Muscle of leg (tissue), 16 donors: ENCODE measurements at places on chromosomes 1 and 21.
A peak's percentile ranks its signal among the peaks of the same experiment; 100 is the strongest.

- DNase-seq = no peak
- H3K27me3 ChIP-seq = no peaks in the 10 kb centered on the region
- H3K27ac ChIP-seq = no peak overlapping the region
- no peak overlapping the region for H3K4me3 ChIP-seq
- H3K36me3 ChIP-seq = no peaks in the 10 kb centered on the region
These were observed 74.8 kb downstream of the PLD5 start for GRCh38 chr1:242449661-242450060.

DNA sequence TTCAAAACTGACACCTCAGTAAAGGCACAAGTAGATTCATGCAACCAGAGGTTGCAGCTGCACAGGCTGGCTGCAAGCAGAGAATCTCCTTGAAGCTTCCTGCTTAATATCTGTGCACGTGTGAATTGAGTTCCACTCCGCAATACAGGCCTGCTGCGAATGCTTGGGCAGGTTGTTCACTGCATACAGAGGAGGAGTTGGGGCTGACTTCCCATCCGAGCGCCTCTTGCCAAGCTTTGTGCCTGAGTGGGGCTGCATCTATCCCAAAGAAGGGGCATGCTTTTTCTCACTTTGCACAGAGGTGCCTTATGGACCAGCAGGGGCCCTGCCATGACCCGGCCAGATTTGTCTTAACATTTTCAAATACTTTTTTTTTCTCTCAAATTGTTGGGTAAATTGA is 17.9 kb upstream of the PADI1 start:
- peaks cover 3% of the 10 kb centered on the region for H3K27me3 ChIP-seq
- DNase-seq = no peak
- no peak overlapping the region for H3K4me3 ChIP-seq
- no peaks in the 10 kb centered on the region for H3K36me3 ChIP-seq
- H3K27ac ChIP-seq = no peak overlapping the region

DNA sequence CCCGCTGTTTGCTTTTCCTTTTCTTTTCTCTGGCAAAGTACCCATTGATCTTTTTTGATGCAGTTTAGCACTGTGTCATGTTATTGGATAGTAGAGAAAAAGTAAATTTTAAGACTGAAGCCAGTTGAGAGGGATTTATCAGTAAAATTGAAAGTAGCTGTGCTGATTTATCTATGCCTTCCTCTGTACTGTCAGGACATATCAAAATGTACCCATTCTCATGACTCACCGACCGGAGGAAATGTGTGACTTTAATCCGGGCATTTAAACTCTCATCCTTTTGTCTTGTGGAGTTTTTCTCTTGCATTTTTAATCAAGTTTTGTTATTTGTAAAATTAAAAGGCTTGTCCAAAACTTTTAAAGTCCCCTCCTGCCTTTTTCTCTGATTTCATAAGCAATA is 276.6 kb upstream of the FMN2 start:
- no peaks in the 10 kb centered on the region for H3K36me3 ChIP-seq
- no peak overlapping the region for H3K27ac ChIP-seq
- H3K4me3 ChIP-seq = no peak overlapping the region
- H3K27me3 ChIP-seq = no peaks in the 10 kb centered on the region
- DNase-seq = no peak

- no peaks in the 10 kb centered on the region for H3K27me3 ChIP-seq
- H3K27ac ChIP-seq = no peak overlapping the region
- no peak for DNase-seq
- no peak overlapping the region for H3K4me3 ChIP-seq
These were observed 31.8 kb upstream of the PDC start for GRCh38 chr1:186492531-186493291.

DNA sequence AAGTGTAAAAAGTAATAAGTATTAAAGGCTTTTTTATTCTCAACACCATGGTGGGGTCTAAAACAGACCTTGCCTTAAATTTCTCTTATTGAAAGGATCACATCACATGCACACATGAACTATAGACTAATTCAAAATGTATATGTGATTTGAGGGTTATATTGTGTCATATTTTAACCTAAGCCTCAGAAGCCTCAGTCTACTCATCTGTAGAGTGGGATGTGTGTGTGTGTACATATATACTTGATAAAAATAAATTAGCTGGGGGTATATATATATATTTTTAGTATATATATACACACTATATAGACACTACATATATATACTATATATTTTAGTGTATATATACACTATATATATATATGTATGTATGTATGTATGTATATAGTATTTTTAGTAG is 58.8 kb downstream of the KCTD3 start:
- no peak overlapping the region for H3K4me3 ChIP-seq
- no peaks in the 10 kb centered on the region for H3K4me1 ChIP-seq
- no peak overlapping the region for H3K27ac ChIP-seq
- H3K27me3 ChIP-seq = no peaks in the 10 kb centered on the region
- DNase-seq = no peak

GRCh38 chr1:185961664-185962063 is 227.5 kb downstream of the HMCN1 start:
- H3K27ac ChIP-seq = no peak overlapping the region
- no peaks in the 10 kb centered on the region for H3K36me3 ChIP-seq
- H3K27me3 ChIP-seq = no peaks in the 10 kb centered on the region
- peaks cover 6% of the 10 kb centered on the region for H3K4me1 ChIP-seq

- no peaks in the 10 kb centered on the region for H3K36me3 ChIP-seq
- H3K27ac ChIP-seq = no peak overlapping the region
- no peaks in the 10 kb centered on the region for H3K27me3 ChIP-seq
- peaks cover 3% of the 10 kb centered on the region for H3K4me1 ChIP-seq
These were observed 451.0 kb downstream of the TTLL7 start for GRCh38 chr1:83547901-83548300.

DNA sequence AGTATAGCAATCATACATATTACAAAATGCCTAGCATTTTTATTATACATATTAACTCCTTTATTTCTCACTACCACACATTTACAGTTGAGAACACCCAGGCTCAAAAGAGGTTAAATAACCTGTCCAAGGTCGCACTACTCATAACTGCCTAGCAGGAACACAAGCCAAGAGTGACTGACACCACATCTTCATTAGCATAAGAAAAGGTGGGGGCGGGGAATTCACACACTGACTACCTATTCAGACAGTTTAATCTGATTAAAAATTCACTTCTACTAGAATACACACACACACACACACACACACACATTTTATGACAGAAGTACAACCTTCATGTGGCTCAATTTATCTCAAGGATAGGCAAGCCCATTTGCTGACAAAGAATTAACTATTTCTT is 77.8 kb upstream of the CACHD1 start:
- no peaks in the 10 kb centered on the region for H3K4me1 ChIP-seq
- H3K27me3 ChIP-seq = no peaks in the 10 kb centered on the region
- H3K4me3 ChIP-seq = no peak overlapping the region
- DNase-seq = no peak

- no peaks in the 10 kb centered on the region for H3K36me3 ChIP-seq
- peak; percentile 36 for DNase-seq
- no peaks in the 10 kb centered on the region for H3K27me3 ChIP-seq
These were observed 880.2 kb downstream of the LTN1 start for GRCh38 chr21:28112511-28112910.

GRCh38 chr1:21251773-21252471 is 38.3 kb downstream of the ECE1 start:
- no peak overlapping the region for H3K27ac ChIP-seq
- H3K27me3 ChIP-seq = no peaks in the 10 kb centered on the region
- H3K36me3 ChIP-seq = peaks cover 31% of the 10 kb centered on the region
- H3K4me1 ChIP-seq = peaks cover 25% of the 10 kb centered on the region
- H3K4me3 ChIP-seq = no peak overlapping the region
- peak; percentile 91 for DNase-seq

- peak; percentile 20 for DNase-seq
- no peak overlapping the region for H3K27ac ChIP-seq
- H3K4me3 ChIP-seq = no peak overlapping the region
- H3K36me3 ChIP-seq = peaks cover 50% of the 10 kb centered on the region
- H3K4me1 ChIP-seq = no peaks in the 10 kb centered on the region
- H3K27me3 ChIP-seq = no peaks in the 10 kb centered on the region
These were observed 55.7 kb upstream of the EPHA8 start for GRCh38 chr1:22507587-22507986.

DNA sequence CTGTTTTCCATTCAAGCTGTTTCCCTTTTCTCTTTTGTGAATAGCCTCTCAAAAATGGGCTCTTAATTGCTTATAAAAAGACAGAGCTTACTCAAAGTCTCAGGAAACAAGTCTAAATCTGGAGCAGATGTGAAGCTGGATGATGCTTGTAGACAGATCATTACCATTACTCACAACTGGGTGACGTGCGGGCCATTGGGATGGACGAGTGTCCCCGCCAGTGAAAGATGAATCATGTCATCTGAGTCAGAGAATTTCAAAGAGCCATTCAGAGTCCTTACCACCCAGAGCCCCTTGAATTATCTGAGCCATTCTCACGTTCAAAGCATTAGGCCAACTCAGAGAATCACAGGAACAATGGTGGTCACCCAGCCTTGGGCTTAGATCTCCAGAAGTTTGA is 134.6 kb downstream of the HUNK start:
- no peaks in the 10 kb centered on the region for H3K36me3 ChIP-seq
- no peak for DNase-seq
- H3K27me3 ChIP-seq = no peaks in the 10 kb centered on the region

- H3K27ac ChIP-seq = no peak overlapping the region
- no peak for DNase-seq
- H3K4me3 ChIP-seq = no peak overlapping the region
- peaks cover 8% of the 10 kb centered on the region for H3K27me3 ChIP-seq
- no peaks in the 10 kb centered on the region for H3K36me3 ChIP-seq
- H3K4me1 ChIP-seq = no peaks in the 10 kb centered on the region
These were observed 11.8 kb upstream of the ATF3 start for GRCh38 chr1:212596798-212597197.

GRCh38 chr1:80047791-80048190 is 1041.3 kb upstream of the ADGRL4 start:
- no peaks in the 10 kb centered on the region for H3K27me3 ChIP-seq
- H3K36me3 ChIP-seq = no peaks in the 10 kb centered on the region
- peak; percentile 3 for DNase-seq
- H3K4me3 ChIP-seq = no peak overlapping the region
- no peak overlapping the region for H3K27ac ChIP-seq
- H3K4me1 ChIP-seq = no peaks in the 10 kb centered on the region

GRCh38 chr1:221841251-221841982 is 99.5 kb upstream of the DUSP10 start:
- peak overlapping the region; percentile 67 for H3K27ac ChIP-seq
- H3K27me3 ChIP-seq = no peaks in the 10 kb centered on the region
- peak; percentile 95 for DNase-seq
- no peak overlapping the region for H3K4me3 ChIP-seq

DNA sequence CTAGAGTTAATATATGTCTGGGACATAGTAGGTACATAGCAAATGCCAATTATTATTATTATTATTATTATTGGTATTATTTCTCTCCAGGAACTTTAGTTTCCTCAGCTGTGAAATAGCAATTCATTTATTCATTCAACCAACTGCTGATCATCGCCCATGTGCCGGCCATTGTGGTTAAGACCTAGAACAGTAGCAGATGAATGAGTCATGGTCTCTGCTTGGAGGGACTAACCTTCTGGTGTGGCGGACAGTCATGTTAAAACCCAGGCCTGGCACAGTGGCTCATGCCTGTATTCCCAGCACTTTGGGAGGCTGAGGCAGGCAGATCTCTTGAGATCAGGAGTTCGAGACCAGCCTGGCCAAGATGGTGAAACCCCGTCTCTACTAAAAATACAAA is 23.8 kb upstream of the LDLRAP1 start:
- H3K4me1 ChIP-seq = no peaks in the 10 kb centered on the region
- no peaks in the 10 kb centered on the region for H3K36me3 ChIP-seq
- H3K27ac ChIP-seq = no peak overlapping the region
- no peak overlapping the region for H3K4me3 ChIP-seq
- H3K27me3 ChIP-seq = peaks cover 2% of the 10 kb centered on the region

- H3K36me3 ChIP-seq = peaks cover 9% of the 10 kb centered on the region
- DNase-seq = no peak
- no peaks in the 10 kb centered on the region for H3K27me3 ChIP-seq
- H3K27ac ChIP-seq = peak overlapping the region; percentile 66
- no peak overlapping the region for H3K4me3 ChIP-seq
- H3K4me1 ChIP-seq = peaks cover 46% of the 10 kb centered on the region
These were observed 10.0 kb downstream of the KIRREL1 start for GRCh38 chr1:158003406-158003800.

DNA sequence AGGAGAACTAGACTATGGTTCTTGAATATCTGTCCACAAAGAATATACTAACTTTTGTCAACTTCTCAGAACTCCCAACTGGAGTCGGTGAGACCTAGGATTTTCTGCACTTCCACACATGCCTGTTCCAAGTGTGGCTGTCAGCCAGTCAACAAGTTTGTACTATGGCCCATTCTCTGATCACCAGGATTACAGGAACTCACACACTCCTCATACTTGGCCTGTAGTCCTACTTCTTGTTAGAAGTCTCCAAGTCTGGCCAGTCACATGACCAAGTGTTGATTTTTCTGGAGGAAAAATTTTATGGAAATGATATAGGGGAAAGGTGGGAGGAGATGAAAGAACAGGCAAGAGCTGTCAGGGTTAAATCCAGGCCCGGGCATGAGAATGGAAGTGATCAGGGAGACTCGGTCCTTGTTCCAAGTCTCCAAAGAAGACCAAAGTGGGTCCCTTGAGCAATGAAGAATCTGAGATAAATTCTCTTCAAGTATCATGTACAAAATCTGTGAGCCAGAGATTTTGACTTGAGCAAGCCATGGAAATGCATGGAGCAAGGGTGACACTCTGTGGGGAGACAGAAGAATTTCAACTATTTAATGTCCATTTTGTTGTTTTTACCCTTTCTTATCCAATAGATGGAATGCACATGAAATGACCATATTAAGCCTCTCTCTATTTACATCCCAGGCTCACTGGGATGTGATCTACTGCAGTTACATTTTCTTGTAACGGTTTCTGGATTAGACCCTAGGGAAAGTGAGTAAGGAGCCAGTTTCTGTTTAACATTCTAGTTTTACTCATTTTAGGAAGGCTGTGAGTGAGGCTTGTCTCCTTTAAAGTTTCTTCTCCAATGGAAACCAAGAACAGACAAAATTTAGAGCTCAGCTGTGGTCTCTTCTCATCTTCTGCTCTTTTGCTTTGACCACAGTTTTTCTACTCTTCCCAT is 320.9 kb downstream of the ASTN1 start:
- H3K36me3 ChIP-seq = no peaks in the 10 kb centered on the region
- no peak overlapping the region for H3K4me3 ChIP-seq
- no peak overlapping the region for H3K27ac ChIP-seq
- DNase-seq = peak; percentile 89
